ENCODE measurements at places on chromosomes 5 and 9. TPM values are rescaled to one million over a fixed set of nuclear protein-coding genes. Genes with fewer than 3 reads are reported as not detected.
A peak's percentile ranks its signal among the peaks of the same experiment; 100 is the strongest.

C5orf52 gene
- not detected for total RNA-seq

CATSPER3 gene
- 0.40 TPM for total RNA-seq

NEK6 gene
- total RNA-seq = 20.1 TPM

DNA sequence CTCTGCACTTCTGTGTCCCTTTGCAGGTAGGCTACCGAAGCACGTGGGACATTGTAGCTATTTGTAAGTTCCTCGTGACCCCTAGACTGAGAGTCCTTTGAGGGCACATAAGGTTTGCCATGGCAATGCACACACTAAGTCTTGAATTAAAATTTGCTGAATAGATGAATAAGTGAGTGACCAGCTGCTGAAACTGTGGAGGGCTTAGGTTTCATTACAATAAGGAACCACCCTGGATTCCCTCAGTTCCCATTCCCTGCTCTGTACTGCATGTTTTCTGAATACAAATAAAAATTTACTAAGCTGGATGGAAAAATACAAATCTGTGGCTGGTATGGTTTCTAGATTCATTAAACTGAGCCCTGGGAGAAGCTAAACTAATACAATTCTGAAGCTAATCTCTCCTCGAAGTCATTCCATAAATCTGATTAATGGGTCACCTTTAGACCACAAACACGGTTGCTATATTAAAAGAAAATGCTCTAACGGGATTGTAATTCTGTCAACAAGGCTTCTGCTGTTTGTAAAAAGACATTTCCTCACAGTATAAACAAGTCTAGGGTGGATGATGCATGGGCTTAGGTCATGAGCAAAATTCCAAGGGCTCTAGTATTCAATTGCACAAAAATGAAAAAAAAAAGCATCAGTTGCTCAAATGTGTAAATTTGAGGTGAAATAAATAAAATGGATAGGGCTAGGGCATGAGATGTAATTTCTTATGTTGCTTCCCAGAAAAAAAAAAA, 172.3 kb downstream of the ATP10B start:
- DNase-seq = no peak

DNA sequence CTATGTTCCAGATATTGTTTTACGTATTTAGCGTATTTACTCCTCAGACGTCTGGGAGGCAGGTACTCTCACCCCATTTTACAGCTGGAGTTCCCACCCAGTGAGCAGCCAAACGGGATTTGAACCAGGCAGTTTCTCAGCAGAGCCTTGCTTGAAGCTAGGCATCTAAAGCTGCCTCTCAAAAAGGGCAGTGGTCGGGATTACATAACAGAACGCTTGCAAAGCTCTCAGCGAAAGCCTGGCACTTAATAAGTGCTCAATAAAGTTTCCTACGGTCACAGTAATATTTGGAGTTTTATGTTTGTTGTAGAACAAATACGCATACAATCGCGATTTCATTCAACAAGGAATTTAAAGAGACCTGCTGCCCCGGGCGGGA, 286 bp upstream of the BSPRY start:
- DNase-seq = no peak

- no peak for DNase-seq
Measured at GRCh38 chr5:176722757-176723156, 75.5 kb downstream of the TSPAN17 start.

DNA sequence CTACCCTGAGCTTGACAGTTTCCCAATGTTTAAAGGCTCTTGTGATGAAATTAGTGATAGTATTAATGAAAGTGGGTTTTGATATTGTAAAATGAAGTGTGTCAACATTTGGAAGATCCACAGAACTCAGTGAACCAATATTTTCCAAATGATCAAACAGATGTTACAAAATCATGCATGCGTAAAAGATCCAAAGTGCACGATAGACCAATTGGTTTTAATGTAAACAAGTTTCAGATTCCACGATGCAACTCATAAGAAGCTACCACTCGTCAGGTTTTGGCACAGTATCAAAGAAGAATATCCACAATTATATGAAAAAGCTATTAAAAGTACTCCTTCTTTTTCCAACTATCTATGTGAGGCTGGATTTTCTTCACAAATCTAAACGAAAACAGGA, 82.3 kb downstream of the SLC38A9 start:
- no peak for DNase-seq

- DNase-seq = no peak
Measured at GRCh38 chr5:86125731-86126601, 491.8 kb upstream of the COX7C start.

GRCh38 chr9:128627906-128628305, 28.7 kb downstream of the DYNC2I2 start:
- DNase-seq = no peak

SPATA9 gene
- total RNA-seq = 0.42 TPM

ENG gene
- total RNA-seq = 12.9 TPM

GRCh38 chr9:35798658-35799374, 7.4 kb downstream of the NPR2 start:
- DNase-seq = peak; percentile 21

DNA sequence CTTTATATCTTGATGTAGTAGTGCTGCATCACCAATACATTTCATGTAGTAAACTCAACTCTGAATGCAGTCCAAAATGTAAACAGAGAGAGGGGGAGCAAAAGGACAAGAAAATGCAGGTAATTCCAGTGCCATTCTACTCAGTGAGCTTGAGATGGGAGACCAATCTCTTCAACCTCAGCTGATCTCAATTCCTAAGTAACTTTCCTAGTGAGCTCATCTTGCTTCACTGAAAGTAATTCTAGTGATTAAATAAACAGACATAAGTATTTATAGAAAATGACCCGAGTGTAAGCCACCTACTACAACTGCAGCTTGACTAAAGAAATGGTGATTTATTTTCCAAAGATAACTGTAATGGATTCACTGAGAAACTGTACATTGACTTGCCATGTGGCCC, 424.5 kb downstream of the DMRT2 start:
- DNase-seq = no peak

DNA sequence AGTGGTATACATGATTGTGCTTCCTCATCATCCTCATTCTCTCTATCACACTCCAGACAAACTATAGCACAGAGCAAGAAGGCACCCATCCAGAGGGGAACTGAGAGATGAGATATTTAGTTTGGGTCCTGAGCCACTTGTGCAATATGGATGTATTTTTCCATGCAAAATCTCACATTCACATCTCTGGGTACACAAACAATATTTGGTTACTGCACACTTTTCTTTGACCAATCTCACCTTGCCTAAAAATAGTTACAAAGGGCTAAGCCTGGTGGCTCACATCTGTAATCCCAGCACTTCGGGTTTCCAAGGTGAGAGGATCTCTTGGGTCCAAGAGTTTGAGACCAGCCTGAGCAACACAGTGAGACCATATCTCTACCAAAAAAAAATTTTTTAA, 120.3 kb downstream of the SIL1 start:
- no peak for DNase-seq

DNA sequence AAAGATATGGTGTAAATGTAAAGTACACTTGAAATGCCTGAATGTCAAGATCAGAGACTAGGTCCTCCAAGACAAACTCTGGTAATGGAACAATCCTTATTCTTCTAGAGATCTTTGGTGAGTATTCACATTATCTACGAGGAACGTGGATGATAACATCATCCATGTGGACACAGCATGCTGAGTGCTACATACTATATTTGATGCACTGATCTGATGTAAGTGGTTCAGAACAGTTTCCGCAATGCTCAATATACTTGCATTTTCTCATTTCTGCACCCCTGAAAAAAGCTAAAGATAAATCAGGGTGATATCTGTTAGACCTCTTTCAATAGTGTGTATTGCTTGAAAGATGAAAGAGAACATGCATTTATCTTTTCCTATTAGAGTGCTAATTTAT, 226.8 kb downstream of the EFNA5 start:
- no peak for DNase-seq

DNA sequence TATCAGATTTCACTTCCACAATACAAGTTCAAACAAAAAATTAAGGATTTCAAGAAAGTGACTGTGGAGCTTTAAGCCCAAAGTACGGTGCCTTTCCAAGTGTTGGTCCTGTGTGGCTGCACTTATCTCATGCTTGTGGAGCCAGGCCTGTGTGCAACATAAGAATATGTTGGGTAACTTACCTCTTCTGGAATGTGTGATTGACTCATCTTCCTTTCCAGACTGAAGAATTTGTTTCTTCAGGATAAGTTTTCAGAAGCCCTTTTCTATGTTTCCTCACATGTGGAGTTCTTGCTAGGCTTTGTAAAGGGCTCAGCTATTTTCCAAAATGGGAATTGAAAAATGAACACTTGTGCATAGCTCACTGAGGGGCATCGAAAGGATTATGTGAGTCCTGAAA, 485.1 kb upstream of the PAPPA start:
- peak; percentile 30 for DNase-seq

GRCh38 chr5:1135696-1136525, 24.0 kb upstream of the SLC12A7 start:
- no peak for DNase-seq

GRCh38 chr5:145484158-145484557, 351.0 kb downstream of the PRELID2 start:
- DNase-seq = no peak

- DNase-seq = no peak
Measured at GRCh38 chr9:129319076-129319937, 141.2 kb upstream of the IER5L start.

DNA sequence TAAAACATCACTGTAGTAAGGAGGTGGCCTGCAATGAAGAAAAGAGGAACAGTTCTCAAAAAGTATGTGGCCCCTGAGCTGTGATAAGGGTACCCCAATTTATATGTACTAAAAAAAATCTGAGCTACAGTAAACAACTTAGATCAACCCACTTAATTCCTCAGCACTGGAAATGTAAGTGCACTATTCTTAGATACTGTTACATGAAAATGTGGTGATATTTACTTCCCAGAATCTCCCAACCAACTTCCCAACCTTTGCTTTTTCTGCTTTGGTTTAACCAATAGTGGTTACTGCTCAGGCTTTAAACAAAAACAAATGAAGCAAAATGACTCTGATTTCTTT, 114.8 kb downstream of the SEMA5A start:
- DNase-seq = no peak

DELE1 gene
- 78.5 TPM for total RNA-seq

PROB1 gene
- 1.5 TPM for total RNA-seq

KIF12 gene
- not detected for total RNA-seq

RETREG1 gene
- 21.8 TPM for total RNA-seq

DNA sequence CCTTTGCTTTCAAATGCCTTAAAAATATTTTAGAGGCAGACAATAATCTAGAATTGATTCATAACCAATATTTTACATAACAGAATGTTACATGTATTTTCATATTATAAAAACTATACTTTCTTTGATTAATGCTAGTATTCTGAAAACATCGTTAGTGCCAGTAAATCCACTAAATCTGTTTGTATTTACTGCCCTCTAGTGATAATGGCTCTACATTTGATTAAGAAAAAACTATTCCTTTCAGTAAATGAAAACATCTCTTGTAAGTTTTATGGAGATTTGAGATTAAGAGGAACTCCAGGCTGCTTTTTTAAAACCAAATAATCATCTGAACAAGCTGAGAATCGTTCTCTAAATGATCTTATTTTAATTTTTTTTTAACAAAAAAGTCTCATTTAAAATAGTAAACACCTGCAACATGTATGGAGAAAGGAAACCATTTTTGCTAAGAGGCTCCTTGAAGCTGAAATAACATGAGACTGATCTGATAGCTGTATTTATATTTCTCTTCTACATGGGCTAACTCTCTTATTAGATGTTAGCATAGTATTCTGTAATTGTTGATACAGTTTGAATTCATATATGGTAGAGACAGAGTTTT, 424.7 kb downstream of the RAB3C start:
- peak; percentile 41 for DNase-seq

DNA sequence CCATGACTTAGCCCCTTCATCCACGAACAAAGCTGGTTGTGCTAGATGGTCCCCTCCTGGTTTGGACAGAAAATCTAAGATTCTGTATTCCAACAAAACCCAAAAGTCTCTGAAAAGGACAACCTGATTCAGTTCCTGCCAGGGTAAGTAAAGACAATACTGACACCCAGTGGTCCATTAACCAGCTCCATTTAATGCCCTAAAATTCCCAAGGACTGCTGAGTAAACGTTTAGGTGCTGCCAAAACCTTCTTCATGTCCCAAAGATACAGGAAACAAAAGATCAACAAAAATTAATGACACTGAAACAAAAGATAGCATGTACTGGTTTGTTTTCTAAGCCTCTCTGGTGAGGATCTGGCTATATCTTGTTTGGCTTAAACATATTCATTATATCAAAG, 25.3 kb upstream of the PPP1R2B start:
- peak; percentile 23 for DNase-seq

DNA sequence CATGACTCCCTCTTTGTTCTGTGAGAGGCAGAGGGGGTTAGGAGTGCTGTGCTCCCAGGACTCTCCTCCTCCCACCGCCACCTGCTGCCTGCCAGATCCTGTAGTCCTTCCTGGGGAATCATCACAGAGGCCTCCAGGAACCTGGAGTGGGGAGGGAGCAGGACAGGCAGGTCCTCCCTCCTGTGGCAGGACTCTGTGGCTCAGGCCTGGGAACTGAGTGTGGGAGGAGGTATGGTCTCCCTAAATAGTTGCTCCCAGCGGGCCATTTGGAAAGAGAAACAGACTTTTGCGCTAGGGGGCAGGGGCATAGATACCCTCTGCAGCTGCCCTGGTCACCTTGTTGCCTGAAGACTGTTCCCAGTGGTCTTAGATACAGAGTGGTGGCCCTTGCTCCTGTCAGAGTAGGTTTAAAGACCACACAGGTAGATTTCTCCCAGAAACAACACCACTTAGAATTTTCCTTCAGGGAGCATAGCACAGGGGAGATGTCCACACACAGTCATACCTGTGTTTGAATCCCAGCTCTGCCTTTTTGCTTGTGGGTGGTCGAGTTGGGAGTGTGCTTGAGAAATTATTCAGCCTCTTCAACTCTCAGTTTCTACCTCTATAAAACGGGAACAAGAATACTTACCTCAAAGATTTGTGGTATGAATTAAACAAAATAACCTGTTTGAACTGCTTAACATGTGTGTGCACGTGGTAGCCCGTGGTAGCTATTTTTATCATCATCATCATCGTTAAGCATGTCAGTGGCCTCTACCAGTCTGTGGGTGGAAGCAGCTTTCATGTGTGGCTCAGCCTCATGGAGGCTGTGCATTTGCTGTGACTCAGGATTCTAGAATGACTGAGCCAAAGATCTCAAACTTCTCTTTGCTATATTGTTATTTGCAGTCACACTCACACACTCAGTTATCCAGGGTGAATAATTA, 55.8 kb downstream of the SLC22A5 start:
- no peak for DNase-seq

DAB2 gene
- total RNA-seq = 0.14 TPM

GRCh38 chr5:95671826-95672225, 11.0 kb downstream of the SPATA9 start:
- DNase-seq = no peak

DNA sequence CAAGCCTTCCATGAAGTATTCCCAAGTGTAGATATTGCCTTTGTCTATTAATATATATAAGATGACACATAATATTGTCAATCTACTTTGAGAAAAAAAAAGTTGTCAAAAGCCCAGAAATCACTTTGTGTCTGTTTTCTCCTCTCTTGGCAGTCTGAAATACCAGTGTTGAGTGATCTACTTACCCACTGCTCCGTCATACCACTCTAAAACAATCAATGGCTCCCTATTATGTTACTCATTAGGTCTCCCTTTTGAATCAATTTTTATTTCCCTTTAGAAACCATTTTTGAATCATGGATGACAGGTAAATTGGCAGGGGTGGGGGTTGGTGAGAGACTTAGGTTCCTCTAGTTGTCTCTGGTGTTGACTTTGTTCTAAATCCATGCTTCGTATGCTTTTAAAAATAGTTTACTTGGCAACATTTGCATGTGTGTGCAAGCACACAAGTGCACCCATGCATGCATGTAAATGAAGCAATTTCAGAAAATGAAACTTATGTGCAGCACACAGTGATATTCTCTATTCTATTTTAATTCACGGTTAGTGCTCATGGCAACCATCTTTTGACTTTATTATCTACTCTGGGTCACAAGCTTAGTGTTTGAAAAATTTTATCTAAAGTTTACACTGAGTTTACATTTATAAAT, 378.9 kb downstream of the RAB3C start:
- DNase-seq = no peak
